ENCODE measurements at places on chromosomes 1 and 21.

DNA sequence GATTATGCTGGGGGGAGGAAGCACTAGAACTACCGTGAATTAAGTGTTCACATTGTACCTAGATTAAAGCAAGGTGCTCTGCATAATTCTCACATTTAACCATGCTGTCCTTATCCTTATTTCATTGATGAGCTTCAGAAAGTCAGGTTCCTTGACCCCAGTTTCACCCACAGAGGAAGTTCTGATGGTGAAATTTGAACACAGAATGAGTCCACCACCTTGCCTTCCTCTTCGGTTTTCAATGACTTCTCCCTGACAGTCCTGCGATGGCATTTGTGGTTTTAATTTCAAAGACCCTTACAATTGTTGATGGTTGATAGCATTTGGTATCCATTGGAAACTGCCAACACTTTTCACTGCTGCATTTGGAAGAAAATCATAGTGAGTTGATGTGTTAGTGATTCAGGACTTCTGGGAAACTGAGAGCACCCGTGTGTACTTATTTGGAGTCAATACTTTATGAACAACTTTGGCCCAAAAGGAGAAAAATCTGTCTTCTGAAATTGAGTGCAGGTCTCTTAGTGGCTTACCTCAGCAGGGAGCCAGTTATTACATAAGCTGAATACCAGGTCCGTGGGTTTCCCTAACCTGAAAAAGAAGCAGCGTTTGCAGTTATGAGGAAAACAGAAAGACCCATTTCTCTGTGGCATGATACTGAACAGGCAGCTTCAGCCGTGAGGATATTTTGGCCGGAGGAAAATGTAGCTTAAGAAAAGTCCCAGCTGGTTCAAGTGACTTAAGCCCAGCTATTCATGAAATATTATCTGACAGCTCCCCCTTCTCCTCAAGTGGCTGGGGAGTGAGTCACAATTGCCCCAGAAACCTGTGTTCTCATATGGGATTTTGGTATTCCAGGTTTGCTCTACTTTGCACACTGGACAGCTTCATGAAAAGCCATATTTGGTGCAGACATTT is 47.5 kb downstream of the ROR1 start:
- no peak for DNase-seq

- DNase-seq, result no peak
Measured at GRCh38 chr1:230832476-230832875, 35.8 kb downstream of the C1orf198 start.

GRCh38 chr1:236809148-236809547 is 14.1 kb downstream of the MTR start:
- no peak for DNase-seq

DNA sequence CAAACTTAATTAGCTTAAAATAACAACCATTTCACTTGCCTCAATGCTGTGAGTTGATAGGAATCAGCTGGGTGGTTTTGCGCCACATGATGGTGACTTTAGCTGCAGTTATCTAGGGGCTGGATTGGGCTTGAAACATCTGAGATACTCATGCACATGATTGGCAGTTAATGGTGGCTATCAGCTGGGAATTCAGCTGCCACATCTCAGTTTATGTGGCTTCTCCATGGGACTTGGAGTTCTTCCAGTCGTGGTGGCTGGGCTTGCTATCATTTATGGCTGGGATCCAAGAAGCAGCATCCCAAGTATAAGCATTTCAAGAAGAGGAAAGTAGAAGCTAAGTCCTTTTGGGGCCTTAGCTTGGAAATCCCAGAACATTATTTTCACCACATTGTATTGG is 36.4 kb downstream of the PDC start:
- no peak for DNase-seq

DNA sequence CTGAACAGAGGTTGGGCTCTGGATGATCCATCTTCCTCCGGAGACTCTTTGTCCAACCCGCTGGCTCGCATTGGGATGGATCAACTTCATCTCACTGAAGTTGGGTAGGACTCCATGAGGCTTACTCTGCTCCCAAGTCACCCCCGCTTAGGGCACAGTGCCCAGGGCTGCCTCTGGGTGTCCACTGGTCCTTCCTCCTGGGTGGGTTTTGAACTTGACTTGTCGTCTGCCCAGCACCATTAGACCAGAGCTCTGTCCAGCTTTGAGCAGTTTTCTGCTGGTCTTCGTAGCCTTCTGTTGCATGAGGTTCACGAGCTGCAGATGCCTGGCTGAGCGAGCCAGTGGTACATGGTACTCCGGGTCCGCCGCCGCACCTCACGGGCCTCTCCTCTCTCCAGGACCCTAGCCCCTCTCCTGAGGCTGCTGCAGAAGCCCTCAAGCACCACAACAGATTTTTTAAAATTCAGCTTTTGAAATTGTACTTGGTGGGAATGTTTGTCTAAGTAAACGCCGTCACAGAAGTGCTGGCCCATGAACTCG is 33.8 kb upstream of the COL6A1 start:
- no peak for DNase-seq

- DNase-seq, result no peak
Measured at GRCh38 chr21:16070207-16070651, 340.4 kb downstream of the USP25 start.

GRCh38 chr1:204323887-204324286 is 35.8 kb downstream of the PLEKHA6 start:
- no peak for DNase-seq

GRCh38 chr1:8381618-8382017 is 63.7 kb downstream of the SLC45A1 start:
- no peak for DNase-seq

DNA sequence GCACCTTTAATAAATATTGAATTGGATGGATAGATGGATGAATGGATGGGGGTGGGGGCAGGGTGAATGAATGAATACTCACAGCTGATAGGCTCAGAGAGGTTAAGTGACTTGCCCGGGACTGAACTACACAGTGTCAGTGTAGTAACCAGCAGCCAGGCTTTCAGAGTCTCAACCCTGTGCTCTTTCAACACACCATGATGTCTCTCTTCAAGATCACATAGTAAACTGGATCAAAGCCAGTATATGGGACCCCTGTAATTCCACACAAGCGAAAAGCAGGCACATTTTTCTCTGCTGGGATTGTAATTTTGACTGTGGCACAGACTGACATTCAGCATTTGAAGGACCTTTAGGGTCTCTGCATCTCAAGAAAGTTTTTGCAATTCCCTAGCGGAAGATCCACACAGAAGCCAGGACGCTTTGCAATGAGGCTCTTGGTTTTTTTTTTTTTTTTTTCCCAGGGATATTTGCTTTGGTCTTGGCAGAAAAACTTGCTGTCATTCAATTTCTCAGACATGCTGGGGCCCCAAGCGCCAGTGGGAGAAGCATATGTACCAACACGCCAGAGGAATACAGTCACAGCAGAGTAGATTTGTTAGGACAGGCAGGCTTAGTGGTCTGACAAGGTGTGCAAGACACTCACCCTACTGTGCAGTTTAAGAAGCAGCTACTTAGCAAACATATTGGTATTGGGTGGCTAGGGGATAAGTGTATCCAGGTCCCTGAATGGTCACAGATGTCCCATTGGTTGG is 213.1 kb upstream of the CAMK1G start:
- no peak for DNase-seq

- peak; percentile 73 for DNase-seq
Measured at GRCh38 chr1:206672844-206673758, 11.6 kb upstream of the MAPKAPK2 start.

GRCh38 chr1:166814611-166815010 is 24.7 kb upstream of the POGK start:
- no peak for DNase-seq

- DNase-seq, result no peak
Measured at GRCh38 chr1:231106347-231106746, 55.5 kb upstream of the TRIM67 start.

- DNase-seq, result no peak
Measured at GRCh38 chr1:192877283-192877886, 68.5 kb downstream of the RGS2 start.

GRCh38 chr1:100027212-100027611 is 57.4 kb downstream of the SLC35A3 start:
- no peak for DNase-seq

DNA sequence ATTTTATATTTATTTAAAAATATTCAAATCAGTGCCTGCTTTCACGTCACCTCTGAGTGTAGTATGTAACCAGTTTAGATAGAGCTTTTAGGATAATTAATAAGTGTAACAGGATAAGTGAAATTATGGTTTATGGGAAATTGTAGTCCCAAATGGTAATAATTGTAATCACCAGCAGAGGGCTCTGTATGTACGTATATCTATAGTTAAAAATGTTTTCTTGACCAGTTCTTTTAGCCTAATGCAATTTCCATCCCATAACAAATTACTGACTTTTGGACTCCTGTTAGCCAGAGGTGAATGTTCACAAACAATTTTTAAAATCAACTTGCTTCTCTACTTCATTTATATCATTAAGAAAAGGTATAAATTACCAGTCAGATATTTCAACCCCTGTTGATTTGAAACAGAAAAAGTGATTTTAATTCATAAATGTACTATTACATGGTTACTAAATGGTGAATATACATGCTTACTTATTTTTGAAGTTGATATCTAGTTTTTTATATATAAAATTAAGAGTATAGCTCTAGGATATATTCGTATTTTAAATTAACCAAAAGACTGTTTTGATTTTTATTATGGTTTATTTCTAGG is 25.3 kb downstream of the SLC30A7 start:
- DNase-seq, result peak; percentile 63

GRCh38 chr21:17690078-17690494 is 77.4 kb upstream of the BTG3 start:
- no peak for DNase-seq

DNA sequence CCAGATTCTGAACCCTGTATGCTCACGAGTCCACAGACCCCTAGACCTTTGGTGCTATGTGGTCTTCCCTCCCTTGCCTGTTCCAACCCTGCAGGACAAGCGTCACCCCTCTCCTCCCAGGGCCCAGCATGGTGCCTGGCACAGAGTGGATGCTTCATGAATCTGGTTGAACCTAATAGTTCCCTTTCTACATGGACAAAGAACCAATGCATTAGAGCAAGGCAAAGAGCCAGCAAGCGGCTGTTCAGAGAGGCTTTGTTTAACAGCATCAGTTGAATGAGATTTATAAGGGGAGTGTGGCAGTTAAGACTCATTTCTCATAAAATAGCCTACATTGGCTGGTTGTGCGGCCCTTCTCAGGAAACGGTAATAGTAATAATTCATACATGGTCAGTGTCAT is 14.9 kb downstream of the SLC26A9 start:
- DNase-seq, result no peak

DNA sequence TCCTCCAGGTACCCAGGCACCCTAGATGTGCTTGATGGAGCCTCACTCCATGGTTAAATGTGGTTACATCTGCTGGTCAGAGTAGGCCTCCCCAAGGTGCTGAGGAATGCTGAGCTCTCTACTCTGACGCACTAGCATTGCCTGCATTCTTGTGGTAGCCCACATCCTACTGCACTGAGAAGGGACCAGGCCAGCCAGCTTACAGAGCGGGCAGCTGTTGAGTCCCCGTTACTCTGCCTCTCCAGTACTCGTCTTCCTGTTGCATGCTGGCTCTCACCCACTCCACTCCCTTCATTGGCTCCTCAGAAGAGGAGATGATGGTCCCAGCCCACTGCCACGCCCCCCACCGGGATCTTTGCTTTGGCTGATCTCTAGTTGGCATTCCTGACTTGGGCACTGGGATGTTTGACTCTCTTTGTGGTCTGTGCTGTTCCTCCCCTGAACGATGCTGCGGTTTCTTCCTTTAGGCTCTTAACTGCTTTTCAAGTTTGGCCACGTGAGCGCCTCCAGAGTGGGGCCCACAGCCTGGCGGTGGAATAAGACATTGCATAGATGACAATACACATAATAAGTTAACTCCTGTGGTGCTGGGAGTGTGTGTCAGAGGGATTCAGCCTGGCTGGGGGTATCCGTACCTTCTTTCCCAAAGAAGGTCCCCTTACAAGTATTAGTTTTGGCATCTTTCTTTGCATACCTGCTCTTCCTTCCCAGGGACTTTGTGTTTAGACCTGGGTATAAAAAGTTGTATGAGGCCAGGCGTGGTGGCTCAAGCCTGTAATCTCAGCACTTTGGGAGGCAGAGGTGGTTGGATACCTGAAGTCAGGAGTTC is 18.6 kb downstream of the AZIN2 start:
- peak; percentile 96 for DNase-seq

DNA sequence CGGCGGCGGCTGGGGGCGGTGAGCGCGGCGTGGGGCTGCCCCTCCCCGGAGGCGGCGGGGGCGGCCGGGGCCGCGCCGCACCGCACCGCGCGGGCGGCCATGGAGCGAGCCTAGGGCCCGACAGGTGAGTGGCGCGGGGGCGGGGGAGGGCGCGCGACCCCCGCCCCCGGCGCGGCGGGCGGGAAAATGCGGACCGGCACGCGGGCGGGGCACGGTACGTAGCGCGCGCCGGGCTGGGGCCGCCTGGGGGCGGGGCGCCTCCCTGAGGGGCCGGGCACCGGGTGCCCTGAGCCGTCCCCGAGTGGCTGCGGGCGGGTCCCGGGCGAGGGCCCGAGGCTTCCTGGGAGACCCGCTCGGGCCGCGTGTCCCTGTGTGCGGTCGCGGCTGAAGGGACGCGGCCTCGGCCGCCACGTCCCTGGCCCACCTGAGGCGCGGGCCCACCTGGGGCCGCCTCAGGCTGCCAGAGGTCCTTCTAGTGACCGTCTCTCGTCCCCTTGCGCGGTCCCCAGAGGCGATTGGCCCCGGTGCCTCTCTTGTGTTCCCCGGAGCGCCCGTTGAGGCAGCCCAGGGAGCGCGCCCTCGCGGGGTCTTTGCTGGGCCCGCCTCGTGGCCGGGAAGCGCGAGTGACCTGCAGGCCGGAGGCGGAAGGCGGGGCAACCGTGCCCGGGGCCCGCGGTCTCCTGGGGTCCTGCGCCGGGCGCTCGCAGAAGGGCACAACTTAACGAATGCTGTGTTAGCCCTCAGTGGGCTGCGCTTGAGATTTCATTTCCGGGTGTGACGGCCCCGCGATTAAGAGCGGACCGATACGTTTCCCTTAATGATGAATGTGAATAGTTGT is 500 bp downstream of the FAM20B start:
- peak; percentile 45 for DNase-seq

GRCh38 chr1:223707256-223708000 is 4.9 kb upstream of the CAPN2 start:
- DNase-seq, result no peak

GRCh38 chr1:87806379-87807094 is 477.9 kb downstream of the LMO4 start:
- no peak for DNase-seq

DNA sequence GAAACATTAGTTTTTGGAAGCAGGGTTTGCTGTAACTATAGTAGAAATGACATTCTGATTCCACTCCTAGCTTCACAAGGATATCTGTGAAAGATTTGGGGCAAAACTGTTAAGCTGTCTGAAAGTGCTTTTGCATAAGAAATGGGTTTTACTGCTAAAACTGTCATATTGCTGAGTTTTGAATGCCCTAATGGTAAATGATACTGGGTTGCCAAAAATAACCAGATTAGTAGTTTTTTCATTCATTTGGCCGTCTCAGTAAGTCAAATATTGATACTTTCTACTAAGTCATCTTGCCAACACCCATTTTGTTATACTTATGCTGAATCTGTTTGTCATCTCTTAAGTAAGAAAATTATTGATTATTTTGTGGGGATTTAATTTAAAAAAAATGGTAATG is 399 bp upstream of the PTPRC start:
- DNase-seq, result no peak

DNA sequence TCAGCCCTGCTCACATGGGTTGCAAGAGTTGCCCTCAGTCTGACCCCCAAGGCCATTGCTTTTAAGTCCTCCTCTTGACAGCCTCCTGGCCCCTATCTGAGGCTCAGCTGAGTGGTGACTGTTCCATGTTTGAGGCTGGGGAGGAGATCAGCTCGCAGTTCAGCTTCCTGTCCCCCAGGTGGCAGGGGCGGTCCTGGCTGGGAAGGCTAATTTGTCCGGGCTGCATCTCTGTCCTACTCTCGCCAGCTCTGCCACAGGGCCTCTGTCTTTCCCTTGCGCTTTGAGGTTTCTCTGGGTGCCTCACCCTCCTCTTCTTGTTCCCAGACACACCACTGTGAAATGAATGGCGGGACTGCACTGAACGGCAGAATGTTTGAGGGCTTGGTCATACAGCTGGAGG is 157.3 kb downstream of the KCNJ6 start:
- DNase-seq, result peak; percentile 17

Data from Kasumi-1 (cell line).